ENCODE measurements at places on chromosomes 2 and 18. TPM values are rescaled to one million over a fixed set of nuclear protein-coding genes. Genes with fewer than 3 reads are reported as not detected.

GRCh38 chr2:9663008-9663879 lies 32.4 kb upstream of the YWHAQ start:
- DNase-seq = no peak

DNA sequence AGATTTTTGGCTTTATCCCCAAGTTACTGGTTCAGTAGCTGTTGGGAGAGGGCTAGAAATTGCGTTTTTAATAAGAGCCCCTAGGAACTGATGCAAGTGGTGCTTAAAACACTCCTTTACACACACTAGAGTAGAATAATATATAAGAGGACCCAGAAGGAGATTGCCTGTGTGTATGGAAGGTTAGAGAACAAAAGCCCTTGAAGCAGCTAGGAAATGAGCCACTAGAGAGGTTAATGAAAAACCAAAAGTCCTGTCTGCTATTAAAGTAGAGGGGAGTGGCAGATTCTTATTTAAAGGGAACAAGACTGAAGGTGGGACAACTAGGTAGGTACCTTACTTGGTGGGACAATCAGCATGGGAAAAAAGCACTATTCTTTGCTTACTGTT lies 14.4 kb upstream of the SLC39A10 start:
- no peak for DNase-seq

MRO gene
- not detected for total RNA-seq

DNA sequence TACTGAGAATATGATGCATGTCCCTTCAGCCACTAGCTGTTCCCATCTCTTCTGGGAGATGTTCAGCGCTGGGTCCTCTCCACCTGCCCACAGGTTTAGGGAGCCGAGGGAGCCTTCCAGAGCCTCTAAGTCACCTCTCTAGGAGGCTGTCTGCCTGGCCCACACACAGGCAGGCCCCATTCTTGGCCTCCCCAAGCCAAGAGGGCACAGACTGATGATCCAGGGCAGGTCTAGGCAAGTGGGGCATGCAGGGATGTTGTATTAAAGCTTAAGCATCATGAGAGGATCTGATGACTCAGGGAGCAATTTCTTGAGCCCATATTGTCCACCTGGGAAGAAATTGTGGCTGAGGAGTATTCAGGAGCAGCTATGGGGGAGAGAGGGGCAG lies 19.9 kb downstream of the TMSB10 start:
- peak; percentile 95 for DNase-seq

PLEKHH2 gene
- 4.5 TPM for total RNA-seq

DNA sequence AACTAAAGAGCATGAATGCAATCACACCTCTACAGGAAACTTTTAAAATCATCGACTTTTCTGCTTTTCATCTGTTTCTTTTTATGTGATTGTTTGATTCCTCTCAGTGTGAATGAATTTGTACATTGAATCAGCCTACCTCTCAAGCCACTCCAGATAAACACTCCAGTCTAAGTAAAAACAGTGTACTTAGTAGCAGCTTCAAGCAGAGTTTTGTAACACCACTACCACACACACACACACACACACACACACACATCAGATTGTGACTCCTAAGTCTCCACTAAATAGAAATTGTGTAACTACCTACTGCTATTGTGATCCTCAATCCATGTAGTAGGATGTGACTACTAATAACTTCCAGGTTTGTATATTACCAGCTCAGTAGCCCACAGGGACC lies 65.3 kb upstream of the EPB41L5 start:
- no peak for DNase-seq

DNA sequence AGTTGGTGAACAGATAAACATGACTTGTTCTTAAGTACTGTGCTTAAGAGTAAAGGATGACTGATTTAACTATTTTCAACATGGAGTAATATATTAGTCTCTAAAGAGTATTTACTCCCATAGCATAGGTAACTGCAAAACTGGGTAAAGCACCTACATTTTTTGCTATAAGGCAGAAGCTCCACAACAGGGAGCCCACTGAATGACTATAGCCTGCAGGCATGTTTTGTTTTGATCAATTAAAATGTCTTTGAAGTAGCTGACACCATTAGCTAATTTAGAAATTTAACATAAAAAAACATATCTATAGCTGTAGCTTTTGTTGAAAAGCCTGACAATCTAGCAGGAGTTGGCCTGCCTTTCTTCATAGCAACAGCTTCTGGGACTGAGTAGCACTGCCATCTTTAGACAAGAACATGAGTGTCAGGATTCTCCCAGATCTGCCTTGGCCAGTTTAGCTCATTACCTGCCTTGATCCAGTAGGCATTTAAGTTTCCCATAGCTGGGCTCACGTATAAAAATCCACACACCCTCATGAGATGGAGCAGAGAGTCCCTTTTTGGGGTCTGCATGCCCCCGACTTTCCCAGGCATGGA lies 1935.1 kb upstream of the PIK3C3 start:
- DNase-seq = no peak

DNA sequence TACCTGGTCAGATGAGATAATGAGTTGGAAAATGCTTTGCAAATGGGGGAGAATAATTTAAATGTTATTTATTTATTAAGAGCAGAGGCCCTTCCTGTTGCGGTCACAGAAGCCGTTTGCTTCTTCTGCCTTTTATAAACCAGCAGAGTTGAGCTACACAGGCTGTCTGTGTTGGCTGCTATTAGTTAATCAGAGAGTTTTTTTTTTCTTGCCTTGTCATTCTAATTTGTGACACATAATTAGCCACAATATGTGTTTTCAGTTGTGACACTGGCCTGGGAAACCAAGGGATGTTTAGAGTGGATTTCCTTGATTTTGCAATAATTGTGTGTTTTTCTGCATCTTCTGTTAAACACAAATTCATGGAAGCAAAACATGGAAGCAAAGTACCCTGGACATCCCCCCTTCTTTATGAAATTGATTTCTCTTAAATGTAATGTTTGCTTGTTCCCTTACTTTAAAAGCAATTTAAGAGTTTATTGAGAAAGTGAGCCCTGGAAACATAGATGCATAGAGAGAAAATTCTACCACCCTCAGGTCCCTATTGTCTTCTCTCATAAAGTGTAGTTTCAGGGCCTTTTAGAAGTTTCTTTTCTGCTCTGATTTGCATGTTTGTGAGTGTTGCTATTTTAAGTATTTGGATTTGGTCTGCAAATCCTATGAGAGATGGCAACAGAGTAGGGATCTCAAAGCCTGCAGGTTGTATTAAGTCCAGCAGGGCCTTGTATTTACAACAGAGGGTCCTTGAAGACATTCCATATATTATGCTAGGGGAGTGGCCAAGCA lies 22.8 kb upstream of the IL37 start:
- no peak for DNase-seq

DNA sequence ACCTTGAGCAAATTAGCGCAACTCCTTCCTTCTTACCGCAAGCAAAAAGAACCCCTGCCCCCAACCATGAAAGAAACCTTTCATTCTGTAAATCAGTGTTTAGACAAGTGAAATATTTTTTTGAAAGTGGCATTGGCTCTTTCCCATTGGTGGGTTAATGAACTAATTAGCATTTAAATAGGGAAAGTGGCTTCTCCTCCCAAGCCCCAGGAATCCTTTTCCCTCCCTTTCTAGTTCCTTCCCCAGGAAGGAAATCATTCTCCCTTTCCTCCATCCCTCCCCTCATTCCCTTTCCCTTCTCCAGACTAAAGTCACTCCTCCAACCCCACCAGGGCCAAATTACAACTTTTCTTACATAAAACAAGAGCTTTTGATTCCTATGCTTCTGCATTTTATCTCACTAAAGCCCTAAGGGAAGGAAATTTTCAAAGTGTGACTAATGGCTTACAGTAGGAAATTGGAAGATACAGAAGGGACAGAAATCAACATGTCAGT lies 22.9 kb upstream of the TYMS start:
- DNase-seq = peak; percentile 53
